ENCODE measurements at places on chromosomes 4 and X.

- no peak for DNase-seq
Measured at GRCh38 chrX:49226946-49227345, 6.2 kb downstream of the CACNA1F start.

- DNase-seq = no peak
Measured at GRCh38 chr4:163161536-163162205, 5.0 kb downstream of the NAF1 start.

DNA sequence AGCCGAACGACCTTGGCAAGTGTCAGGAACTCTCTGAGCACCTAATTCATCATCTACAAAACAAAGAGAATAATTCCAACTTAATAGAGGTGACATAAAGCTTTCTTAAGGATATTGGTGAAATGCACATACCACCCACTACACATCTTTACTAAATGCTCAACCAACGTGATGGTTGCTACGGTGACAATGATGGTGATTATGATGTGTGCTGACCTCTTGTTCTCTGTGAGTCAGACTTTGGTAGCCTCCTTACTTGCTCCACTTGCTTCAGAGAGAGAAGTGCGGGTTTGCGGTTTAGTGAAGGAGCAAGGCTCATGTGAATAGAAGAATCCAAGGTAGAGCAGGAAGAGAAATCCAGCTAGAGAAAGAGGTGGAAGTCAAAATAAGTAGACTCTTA lies 52.8 kb upstream of the CLNK start:
- DNase-seq = no peak

- no peak for DNase-seq
Measured at GRCh38 chr4:103757631-103758030, 37.8 kb upstream of the TACR3 start.

DNA sequence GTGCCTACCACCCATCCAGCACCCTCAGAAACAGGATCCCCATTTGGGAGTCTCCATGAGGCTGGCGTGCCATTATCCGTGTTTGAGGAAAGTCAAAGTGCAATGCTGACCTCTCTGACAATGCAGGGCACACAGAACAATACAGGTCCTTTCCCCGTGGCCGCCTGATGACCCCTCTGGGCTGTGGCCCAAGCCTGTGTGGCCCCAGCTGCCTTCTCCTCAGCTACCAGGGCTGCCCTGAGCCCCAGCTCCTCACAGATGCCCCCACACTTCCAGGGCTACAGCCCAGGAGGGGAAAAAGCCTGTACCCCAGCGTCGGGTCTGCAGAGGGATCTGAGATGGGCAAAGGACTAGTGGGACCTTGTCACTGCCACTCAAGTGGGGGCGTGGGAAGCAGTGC lies 15.5 kb downstream of the ZFYVE28 start:
- DNase-seq = no peak

DNA sequence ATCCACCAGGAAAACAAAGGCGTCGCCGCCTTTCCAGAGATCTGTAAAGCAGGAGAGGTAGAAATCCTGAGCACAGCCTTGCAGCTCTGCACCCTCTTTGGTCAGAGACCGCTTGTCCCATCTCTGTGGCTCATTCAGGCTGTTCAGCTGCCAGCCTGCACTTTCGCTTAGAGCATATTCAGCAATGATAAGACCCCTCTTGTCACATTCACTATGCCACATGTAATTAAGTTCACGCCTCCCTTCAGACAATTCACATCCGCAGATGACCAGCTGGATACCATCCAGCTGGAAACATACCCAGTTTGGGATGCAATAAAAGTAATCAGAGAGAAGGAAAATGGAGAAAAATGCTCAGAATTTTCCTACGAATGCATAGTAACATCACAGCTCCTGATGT lies 335.4 kb downstream of the UNC5C start:
- no peak for DNase-seq

DNA sequence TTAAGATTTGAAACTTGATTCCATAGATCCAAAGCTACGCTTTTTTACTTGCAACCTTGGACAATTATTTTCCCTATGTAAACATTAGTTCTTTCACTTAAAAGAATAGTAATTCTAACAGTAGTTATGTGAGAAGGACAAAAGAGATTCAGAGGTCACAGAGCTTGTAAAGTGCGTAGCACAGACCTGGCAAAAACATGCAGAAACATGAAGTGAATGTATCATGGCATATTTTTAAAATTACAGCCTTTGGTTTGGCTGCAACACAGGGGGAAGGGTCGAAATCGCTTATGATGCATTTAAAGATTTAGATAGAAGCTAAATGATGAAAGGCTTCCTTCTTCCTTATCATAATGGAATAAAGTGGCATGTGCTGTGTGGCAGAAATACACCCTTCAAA lies 1068.8 kb downstream of the ARAP2 start:
- DNase-seq = no peak

- no peak for DNase-seq
Measured at GRCh38 chrX:104113222-104113965, 1.1 kb downstream of the ZCCHC18 start.

DNA sequence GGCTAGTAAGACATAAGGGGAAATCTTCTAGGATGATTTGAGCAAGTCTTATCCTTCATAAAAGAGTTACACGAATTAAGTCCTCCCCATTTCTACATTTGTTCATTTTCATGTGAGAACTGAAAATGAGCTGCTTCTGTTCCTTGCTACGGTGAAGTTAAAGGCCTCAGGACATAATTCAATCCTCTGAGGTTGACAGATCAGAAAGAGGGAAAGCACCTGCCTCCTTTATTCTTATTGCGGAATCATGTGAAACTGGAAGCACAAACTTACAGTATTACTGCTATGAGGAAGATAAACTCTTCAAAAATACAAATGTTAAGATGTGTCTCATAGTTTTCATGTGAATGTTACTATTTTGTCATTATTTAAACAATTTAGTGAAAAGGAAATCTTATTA lies 395.3 kb downstream of the STPG2 start:
- DNase-seq = no peak

DNA sequence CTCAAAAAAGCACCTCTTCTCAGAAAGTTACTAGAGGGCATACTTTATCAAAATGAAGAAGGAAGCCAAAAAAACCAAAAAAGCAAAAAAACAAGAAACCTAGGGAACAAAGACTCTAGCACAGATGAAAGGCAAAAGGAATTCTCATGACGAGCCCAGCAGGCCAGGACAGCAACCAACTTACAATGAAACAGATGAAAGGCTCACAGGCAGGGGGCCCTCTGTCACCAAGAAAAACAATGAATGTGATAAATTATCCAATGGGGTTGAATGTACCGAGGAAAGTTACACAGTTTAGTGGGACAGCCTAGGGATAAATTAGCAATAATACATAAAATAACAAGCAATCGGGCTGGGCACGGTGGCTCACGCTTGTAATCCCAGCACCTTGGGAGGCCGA lies 79.0 kb downstream of the GPR82 start:
- no peak for DNase-seq

DNA sequence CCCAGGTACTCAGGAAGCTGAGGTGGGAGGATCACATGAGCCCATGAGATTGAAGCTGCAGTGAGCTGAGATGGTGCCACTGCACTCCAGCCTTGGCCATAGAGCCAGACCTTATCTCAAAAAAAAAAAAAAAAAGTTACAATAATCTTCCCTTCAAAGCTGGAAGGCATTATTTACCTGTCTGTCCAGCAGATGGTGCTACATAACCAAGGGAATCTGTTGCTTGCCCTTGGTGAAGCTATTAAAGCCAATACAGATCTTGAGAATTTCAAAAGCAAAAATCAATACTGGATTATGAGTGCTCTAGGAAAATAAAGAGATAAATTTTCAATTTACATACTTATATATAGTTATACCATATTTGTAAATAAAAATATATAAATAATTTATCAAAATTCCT lies 25.9 kb downstream of the PKD2 start:
- DNase-seq = no peak

- DNase-seq = no peak
Measured at GRCh38 chr4:116066711-116067245, 953.4 kb upstream of the NDST4 start.

DNA sequence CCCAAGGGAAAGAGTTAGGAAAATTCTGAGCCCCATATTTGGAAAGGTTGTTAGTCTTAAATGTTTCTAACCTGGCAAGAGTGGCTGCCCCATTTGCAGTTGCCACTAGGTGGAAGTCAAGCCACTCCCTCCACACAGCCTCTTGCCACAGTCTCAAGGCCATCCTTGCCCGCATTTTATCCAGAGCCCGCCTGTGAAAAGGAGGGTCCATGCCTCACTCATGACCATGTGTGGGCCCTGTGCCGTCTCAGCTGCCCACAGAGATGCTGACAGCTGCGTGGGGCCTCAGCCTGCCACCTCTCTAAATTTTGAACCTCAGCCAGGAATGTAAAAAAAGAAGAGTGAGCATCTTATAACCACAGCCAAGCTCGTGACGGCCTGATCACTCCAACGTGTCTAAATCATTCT lies 201.5 kb upstream of the FAM241A start:
- no peak for DNase-seq

GRCh38 chr4:72546456-72546855 lies 22.6 kb downstream of the ADAMTS3 start:
- DNase-seq = no peak

GRCh38 chr4:158741326-158742021 lies 18.3 kb upstream of the PPID start:
- no peak for DNase-seq

DNA sequence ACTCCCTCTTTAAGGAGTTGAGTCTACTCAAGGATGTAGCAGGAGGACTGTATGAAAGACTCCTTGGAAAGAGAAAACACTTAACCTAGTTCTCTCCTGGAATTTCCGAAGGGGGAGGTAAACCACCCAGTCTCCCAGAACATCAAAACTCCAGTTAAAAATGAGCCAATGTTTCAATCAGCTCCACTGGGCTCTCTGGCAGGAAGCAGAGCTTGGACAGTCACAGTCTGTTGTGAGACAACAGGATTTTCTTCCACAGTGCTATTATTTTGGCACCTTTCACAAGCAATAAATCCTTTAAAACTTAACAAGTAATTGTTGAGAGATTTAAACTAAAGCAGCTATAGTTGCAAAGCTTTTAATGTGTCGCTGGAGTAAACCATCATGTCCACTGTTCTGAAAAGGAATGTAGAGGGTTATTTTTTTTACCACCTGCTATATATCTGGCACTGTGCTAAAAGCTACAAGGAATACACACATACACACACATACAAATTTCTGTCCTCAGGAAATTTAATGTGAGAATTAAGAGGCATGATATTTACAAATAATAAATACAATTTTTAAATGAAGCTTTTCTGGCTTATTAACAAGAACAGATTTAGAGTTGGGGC lies 229.2 kb upstream of the INTU start:
- no peak for DNase-seq

GRCh38 chr4:139469216-139469615 lies 15.3 kb downstream of the RAB33B start:
- DNase-seq = no peak

DNA sequence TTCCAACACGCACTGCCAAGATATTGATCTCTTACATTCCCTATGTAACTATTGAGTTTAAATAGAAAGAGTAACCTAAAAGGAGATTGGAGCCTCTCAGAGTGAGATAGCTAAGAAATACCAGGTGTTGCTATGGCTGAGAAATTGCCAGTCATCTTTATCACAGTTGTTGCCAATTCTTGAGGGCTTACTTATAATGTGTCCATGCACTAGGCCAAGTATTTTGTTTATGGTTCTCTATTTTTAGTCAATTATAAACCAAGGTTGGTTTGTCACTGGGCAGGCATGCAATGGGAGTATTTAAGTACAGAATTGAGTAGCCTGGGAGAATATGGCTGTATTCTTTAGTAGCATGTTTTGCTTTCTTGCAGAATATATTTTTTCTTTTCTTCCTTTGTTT lies 201.6 kb downstream of the TEX13A start:
- DNase-seq = no peak

GRCh38 chrX:13899607-13900006 lies 82.7 kb upstream of the GPM6B start:
- no peak for DNase-seq

- no peak for DNase-seq
Measured at GRCh38 chr4:122542411-122543236, 78.2 kb downstream of the IL21 start.

GRCh38 chrX:112120721-112121120 lies 38.1 kb upstream of the TRPC5 start:
- DNase-seq = no peak
